ENCODE measurements at places on chromosomes 13 and 19. TPM values are rescaled to one million over a fixed set of nuclear protein-coding genes. Genes with fewer than 3 reads are reported as not detected.

GRCh38 chr19:41957838-41958366 lies 1.2 kb downstream of the RABAC1 start:
- DNase-seq, result peak; percentile 78

The CEACAM4 gene
- 0.66 TPM for total RNA-seq

GRCh38 chr13:78193846-78194245 lies 275.2 kb upstream of the EDNRB start:
- DNase-seq, result no peak

GRCh38 chr13:26897706-26898550 lies 137.3 kb upstream of the GPR12 start:
- no peak for DNase-seq

DNA sequence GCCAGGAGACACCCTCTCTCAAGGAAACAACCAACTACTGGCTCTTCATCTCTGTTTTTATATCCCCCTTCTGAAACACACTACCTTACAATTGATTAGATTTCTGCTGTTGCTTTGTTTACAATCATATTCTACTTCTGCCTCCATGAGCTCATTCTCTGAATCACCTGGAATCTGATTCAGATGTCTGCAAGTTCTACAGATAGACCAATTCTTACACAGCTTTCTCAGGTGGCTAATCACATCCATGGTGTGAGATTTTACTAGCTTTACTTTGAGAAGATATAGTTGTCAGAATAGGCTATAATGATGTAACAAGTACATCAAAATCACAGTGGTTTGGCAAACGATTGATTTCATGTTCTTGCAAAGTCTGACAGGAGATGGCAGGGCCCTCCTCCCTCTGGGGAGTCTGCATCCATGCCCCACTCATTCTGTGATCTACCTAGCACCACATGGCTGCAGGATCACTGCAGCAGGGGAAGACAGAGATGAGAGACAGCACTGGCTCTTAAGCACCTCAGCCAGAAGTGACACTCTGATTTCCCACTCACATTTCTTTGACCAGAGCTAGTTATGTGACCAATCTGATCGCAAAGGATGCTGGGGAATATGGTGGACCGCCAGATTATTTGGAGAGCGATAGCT lies 243.7 kb downstream of the FOXO1 start:
- DNase-seq, result no peak

The PLVAP gene
- total RNA-seq, result 68.8 TPM

GRCh38 chr13:109010912-109011311 lies 381.5 kb downstream of the MYO16 start:
- DNase-seq, result no peak

GRCh38 chr13:93535251-93535650 lies 308.6 kb downstream of the GPC6 start:
- DNase-seq, result no peak

GRCh38 chr13:42076309-42076713 lies 27.9 kb downstream of the DGKH start:
- no peak for DNase-seq

DNA sequence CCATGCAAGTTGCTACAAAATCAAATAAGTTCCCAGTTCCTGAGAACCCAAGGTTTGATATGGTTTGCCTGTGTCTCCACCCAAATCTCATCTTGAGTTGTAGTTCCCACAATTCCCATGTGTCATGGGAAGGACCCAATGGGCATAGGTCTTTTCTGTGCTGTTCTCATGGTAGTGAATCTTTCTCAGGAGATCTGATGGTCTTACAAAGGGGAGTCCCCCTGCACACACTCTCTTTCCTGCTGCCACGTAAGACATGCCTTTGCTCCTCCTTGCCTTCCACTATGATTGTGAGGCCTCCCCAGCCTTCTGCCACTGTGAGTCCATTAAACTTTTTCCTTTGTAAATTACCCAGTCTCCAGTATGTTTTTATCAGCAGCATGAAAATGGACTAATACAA lies 28.5 kb upstream of the TSHZ3 start:
- DNase-seq, result no peak

The DDX39A gene
- 65.9 TPM for total RNA-seq

DNA sequence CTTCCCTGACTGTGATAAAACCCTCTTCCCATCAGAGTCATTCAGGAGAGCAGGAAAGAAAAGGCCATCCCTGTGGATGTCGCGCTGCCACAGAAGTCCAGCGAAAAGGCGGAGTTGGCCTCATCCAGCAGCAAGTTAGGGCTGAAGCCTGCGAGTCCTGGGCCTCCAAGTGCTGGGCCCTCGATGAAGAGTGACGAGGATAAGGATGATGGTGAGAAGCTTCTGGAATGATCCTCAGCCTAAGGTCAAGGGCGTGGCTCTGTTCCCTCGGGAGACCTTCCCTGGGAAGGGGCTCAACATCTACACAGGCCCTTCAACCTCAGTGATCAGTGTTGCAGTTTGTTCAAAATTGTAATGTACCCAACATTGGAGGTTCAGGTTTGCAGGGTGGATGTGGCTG lies 22.3 kb downstream of the TEX29 start:
- no peak for DNase-seq

- no peak for DNase-seq
These were observed 1.7 kb downstream of the TBXA2R start for GRCh38 chr19:3604987-3605343.

- no peak for DNase-seq
These were observed 38.4 kb downstream of the ZDHHC20 start for GRCh38 chr13:21420706-21421105.

GRCh38 chr19:18418483-18419194 lies 559 bp upstream of the SSBP4 start:
- DNase-seq, result no peak

The B3GNT8 gene
- total RNA-seq, result 2.6 TPM

The CFD gene
- 345 TPM for total RNA-seq

The ZNF835 gene
- total RNA-seq, result 3.6 TPM

DNA sequence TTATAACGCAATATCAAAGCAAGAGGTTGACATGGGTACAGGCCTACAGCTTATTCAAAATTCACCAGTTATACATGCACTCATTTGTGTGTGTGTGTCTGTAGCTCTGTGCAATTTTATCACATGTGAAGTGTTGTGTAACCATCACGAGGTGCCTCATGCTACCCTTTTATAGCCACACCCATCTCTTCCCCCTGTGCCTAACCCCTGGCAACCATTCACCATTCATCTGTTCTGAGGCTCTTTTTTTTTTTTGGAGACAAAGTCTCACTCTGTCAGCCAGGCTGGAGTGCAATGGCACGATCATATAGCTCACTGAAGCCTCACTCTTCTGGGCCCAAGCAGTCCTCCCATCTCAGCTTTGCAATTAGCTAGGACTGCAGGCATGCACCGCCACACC lies 78.4 kb downstream of the DPF1 start:
- DNase-seq, result no peak

DNA sequence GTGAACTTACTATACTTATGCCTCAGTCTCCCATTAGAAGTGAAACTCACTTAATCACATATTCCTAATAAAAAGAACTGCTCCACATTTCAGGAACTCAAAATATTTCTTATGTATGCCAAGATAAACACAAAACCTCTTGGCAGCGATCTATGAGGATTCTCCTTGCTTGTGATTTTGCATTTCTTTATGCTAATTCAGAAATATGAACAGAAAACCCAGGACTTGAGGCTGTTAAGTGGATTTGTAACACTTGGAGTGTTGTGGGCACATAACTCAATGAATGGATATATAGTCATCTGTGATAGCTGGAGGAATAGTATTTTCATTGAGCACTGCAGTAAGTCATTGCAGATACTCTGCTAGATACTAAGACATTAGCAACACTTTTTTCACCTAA lies 5.6 kb upstream of the KATNAL1 start:
- no peak for DNase-seq

The NEK5 gene
- 0.16 TPM for total RNA-seq

DNA sequence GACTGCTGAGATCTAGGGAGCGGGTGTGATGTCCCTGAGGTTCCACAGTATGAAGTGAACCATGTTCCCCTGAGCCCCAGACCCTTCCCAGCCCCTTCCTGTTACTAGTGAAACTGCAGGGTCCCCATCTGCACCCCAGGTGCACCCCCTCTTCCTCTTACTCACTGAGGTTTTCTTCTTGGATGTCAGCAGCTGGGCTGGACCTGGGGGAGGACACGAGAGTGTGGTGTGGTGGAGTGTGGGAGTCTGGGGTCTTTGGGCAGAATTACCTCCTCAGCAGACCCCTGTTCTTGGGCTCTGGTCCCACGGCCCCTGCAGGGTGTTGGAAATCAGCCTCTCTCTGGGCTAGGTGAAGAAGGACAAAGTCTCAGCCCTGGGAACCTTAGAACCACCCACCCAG lies 3.3 kb upstream of the LILRA6 start:
- no peak for DNase-seq

DNA sequence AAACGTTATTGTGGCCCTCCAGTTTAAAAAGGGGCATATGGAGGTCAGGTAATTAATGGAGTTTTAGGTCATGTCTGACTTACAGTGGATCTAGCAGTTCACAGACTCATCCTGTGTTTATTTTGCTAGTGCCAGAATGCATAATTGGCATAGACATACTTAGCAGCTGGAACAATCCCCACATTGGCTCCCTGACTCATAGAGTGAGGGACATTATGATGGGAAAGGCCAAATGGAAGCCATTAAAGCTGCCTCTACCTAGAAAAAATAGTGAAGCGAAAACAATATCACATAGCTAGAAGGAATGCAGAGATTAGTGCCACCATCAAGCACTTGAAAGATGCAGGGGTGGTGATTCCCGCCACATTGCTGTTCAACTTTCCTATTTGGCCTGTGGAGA lies 610.7 kb downstream of the SLITRK5 start:
- no peak for DNase-seq

GRCh38 chr13:97028441-97029299 lies 34.4 kb upstream of the OXGR1 start:
- DNase-seq, result no peak

- no peak for DNase-seq
These were observed 56.2 kb upstream of the AKAP11 start for GRCh38 chr13:42215578-42216421.

DNA sequence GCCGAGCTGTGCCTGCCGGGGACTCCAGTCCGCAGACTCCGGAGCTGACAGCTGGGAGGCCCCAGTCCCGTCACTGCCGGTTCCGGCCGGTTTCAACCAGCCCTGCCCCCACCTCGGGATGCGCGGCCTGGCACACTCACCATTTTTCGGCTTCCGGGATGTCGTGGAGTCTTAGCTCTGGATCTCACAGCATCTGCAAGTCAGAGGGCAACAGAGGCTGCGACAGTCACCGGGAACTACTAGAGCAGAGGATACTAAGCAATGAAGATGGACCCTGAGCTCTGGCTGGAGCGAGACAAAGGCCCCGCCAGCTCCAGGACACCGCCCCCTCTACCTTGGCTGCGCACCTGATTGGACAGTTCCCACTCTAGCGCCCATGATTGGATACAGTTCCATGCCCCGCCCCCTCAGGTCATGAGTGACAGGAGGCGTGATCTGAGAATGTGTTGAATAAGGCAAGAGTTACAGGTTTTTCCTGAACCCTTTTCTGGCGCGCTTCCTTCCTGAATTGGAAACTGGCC lies at the start of gene ZNF682:
Gene ZNF682, minus strand, starts transcription at position 303 of the 521 bp plus-strand sequence. Its CDS starts 160 bp downstream, at position 143.
- peak; percentile 98 for DNase-seq

The ZSCAN1 gene
- not detected for total RNA-seq

- no peak for DNase-seq
These were observed 402.9 kb downstream of the HS6ST3 start for GRCh38 chr13:96492766-96493165.

- DNase-seq, result no peak
These were observed 477.0 kb downstream of the FOXO1 start for GRCh38 chr13:40189426-40189825.

The S1PR4 gene
- 1.3 TPM for total RNA-seq

The PINLYP gene
- total RNA-seq, result 6.9 TPM

- DNase-seq, result no peak
These were observed 1195.3 kb downstream of the EFNB2 start for GRCh38 chr13:105340061-105340606.

GRCh38 chr19:22523940-22524339 lies 101.8 kb upstream of the ZNF98 start:
- no peak for DNase-seq

DNA sequence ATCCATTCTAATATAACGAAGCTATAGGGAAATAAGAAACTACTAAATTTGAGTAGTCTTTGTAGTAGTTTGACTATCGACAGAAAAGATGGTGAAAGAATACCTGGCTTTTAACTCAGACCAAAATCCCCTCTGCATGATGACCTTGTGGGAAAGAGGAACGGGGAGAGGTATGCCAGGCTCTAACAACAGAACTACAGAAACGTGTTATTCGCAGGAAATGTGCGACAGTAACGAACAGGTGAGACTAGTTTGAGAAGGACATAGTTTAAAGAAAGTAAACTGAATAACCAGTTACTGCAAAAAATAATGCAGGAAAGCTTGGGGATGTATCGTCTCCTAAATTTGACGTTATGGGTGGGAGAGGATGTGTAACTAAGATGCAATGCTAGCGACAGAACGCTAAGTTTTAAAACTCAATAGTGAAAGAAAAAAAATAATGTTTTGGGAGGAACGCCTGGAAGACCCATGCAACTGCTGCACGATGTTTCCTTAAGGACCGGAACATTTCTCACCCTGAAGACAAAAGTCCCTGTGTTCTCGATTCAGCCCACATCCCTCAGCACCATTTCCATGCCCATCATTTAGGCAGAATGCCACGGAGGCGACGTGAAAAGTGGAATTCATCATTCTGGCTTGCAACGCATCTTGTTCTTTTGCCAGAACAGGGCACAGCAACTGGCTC lies 1.6 kb upstream of the RAP2A start:
- DNase-seq, result no peak

- DNase-seq, result no peak
These were observed 5.3 kb upstream of the HCN2 start for GRCh38 chr19:584240-585001.

DNA sequence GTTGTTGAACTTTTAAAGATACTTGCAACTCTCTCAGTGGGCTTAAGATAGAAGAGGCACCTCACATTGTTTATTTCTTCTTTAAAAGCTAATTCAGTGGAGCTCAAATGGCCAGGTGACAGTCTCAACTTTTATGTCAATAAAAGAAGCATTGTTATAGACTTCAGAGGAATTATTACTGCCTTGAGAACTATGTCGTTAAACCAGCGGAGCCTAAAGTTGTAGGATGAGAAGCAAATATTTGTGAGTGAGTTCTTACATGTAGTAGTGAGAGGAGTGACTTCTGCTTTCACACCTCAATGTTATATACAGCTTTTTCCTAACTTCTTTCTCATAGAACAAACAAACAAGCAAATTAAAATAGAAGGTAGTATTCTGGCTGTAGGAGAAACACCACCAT lies 31.2 kb upstream of the DGKH start:
- no peak for DNase-seq

Data from breast epithelium (tissue), 4 donors.